Ammon's horn (tissue), 1 donor: ENCODE measurements at places on chromosomes 6 and 20.

DNA sequence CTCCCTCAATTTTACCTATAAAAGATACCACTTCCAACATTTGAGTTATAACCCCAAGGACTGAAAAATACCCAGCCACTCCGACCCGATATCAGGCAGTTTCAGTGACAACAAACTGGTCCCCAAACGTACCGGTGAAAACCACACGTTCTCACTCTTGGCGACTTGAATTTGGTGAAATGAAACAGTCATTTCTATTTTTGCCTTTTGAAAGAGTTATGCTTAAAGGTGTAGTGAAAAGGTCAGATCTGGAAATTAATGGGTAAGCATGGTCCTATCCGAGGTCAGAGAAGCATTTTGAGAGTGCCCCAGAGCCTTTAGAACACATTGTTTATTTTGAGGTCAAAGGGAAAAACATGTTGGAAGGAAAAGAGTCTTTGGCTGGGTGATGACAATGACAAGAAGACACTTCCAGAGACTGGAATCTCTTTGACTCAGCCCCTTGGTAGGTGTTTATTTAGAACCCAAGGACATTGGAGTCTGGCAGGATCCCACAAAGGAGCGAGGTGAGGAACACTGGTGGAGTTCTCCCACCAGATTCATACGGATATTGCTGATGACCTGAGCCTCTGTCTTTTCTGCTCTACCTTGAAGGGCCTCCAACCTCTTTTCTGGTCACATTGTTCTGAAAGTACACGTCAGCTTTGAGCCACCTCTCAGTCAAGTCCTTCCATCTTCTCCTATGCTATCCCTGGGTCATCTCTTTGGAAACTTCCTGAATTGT is 235.0 kb downstream of the GMPR start:
- no peak for DNase-seq

DNA sequence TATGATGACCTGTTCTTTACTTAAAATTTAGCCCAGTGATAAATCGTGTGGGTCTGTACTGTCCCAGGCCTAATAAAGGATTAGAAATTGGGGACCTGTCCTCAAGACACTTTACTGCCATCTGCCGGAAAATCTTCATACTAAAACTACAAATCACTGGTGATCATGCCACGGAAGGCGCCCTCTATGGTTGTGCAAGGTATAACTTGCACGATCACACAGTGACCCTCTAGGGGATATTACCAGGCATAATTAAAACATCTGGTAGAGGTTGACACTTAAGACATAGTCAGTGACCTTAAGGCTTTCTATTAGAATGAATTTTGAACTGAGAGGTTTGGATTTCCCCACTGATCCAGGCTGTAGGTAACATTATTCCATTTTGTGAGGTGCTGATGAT is 172.6 kb downstream of the BMP2 start:
- no peak for DNase-seq

DNA sequence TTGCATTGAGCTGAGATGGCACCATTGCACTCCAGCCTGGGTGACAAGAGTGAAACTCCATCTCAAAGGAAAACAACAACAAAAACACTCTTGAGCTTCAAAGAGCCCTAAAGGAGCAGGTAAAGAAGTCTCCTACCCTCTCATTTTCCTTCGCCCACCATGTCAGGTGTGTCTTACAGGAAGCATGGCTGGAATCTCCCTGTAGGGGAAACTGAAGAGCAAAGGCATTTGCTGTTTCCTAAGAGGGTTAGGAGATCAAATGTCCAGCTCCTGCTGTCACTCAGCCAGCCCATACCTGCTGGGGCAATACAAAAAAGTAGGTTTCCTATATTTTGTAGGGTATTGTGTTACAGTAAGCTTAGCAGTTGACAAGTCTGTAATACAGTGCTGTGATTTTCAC is 43.3 kb downstream of the SPATA2 start:
- DNase-seq = no peak

DNA sequence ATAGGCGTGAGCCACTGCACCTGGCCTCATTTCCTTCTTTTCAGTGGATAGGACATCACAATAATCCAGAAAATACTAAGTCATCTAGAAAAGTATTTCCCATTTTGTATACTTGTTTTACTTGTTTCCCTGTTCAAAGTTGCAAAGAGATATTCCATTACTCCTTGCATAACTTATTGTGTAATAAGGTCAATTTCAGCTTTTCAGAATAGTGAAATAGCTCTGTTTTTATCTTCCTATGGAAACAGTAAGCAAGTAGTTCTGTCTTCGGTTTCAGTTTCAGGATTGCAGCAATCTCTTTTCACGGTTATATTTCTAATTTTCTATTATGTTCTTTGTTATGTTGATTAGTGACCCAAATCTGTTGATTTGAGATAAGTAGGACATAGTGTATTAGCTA is 6.0 kb downstream of the STX11 start:
- no peak for DNase-seq

- DNase-seq = no peak
Observed at GRCh38 chr6:12182676-12183075, 107.5 kb upstream of the EDN1 start.

- DNase-seq = no peak
Observed at GRCh38 chr6:11683871-11684270, 94.7 kb downstream of the ADTRP start.
